ENCODE measurements at places on chromosomes 2 and 18. TPM values are rescaled to one million over a fixed set of nuclear protein-coding genes. Genes with fewer than 3 reads are reported as not detected.

The COL4A4 gene
- 1.1 TPM for total RNA-seq

The COL4A3 gene
- total RNA-seq, result 1.3 TPM

The SNRNP27 gene
- 49.4 TPM for total RNA-seq

The TMEM247 gene
- total RNA-seq, result not detected

The TNS1 gene
- 54.5 TPM for total RNA-seq

The GREB1L gene
- total RNA-seq, result 3.7 TPM

The GALM gene
- total RNA-seq, result 35.2 TPM

The TGFA gene
- total RNA-seq, result not detected

The UPP2 gene
- total RNA-seq, result not detected

The LYPD1 gene
- total RNA-seq, result 0.74 TPM

The FKBP7 gene
- 109 TPM for total RNA-seq

The NAT8 gene
- not detected for total RNA-seq

The ZNF519 gene
- 11.5 TPM for total RNA-seq

The GATA6 gene
- total RNA-seq, result 22.5 TPM

The AGXT gene
- not detected for total RNA-seq

The MAB21L4 gene
- not detected for total RNA-seq

The CAPN14 gene
- total RNA-seq, result 0.16 TPM

The CRYBA2 gene
- not detected for total RNA-seq

The C1GALT1C1L gene
- total RNA-seq, result 0.36 TPM

The ACMSD gene
- not detected for total RNA-seq

The DNAH7 gene
- total RNA-seq, result 2.6 TPM

The PRKRA gene
- 34.2 TPM for total RNA-seq

The PRSS56 gene
- total RNA-seq, result not detected

The RGPD3 gene
- 0.45 TPM for total RNA-seq

The PPP1R1C gene
- not detected for total RNA-seq

The DNAH6 gene
- 0.49 TPM for total RNA-seq

The PIKFYVE gene
- 39.2 TPM for total RNA-seq

The CCDC85A gene
- 0.45 TPM for total RNA-seq

The MEP1B gene
- not detected for total RNA-seq

The CDCA7 gene
- 6.2 TPM for total RNA-seq

The TEKT4 gene
- not detected for total RNA-seq

The DSG3 gene
- total RNA-seq, result 0.16 TPM

The REG1B gene
- not detected for total RNA-seq

The CNGA3 gene
- 0.18 TPM for total RNA-seq

The TLX2 gene
- total RNA-seq, result not detected

Measured in fibroblast of the aortic adventitia (primary cell).